NCI-H2029 treated with DMSO at 0.1 percent for 48 hours (cell line): ENCODE measurements at places on chromosomes 6 and 20.

DNA sequence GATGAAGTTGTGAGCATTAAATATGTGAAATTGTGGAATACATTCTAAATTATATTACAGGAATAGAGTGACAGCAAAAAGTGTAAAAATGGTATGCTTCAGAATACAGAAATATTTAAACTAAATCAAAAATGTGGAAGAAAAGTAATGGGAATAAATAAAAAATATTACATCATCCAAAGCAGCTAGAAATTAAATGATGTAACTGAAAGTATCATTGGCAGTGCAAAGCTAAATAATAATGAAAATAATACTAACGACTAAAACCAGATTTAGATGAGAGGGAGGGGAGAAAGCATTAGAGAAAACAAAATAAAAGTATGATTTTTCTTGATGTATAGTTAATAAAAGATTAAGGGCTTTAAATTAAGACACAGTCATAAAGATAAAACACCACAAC lies 1104.0 kb downstream of the EPHA7 start:
- no peak for DNase-seq

- no peak for DNase-seq
Observed at GRCh38 chr20:43459022-43459942, 1.6 kb downstream of the SRSF6 start.

DNA sequence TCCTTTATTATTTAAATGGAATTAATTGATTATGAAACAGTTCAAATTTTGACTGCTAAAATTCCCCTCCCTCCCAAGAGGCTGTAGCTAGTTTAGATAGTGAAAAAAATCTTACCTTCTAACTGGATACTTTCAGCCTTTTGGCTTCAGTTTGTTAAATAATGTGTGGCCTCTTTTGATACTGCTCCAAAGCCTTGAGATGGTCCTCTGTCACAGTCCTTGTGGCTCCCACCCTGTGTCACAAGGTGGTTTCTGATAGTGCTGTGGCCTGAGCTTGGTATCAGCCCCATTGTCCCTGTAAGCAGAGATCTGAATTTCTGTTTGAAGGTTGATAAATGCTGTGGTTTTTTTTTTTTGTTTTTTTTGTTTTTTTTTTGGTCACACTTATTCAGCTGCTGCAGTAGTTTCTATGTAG lies 20.8 kb downstream of the PANK2 start:
- DNase-seq: no peak

GRCh38 chr20:16206817-16207216 lies 366.4 kb downstream of the KIF16B start:
- no peak for DNase-seq

DNA sequence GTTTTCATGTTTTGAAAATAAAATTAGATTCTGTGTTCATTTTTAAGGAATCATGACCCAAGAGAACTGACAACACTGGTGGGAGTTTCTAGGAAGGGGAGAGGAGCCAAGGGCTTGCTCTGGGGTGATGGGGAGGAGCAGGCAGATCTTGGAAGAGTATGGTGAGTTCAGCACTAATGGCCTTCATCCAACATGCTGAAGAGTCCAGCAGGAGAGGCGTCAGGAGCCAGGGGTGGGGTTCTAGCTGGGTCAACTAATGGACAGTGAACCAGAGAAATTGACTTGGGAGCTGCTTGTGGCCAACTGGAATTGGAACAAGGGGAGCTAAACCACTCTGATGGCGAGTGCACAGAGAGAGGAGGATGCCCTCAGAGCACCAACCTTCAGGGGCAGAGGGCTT lies 107.1 kb downstream of the MRPL14 start:
- no peak for DNase-seq

DNA sequence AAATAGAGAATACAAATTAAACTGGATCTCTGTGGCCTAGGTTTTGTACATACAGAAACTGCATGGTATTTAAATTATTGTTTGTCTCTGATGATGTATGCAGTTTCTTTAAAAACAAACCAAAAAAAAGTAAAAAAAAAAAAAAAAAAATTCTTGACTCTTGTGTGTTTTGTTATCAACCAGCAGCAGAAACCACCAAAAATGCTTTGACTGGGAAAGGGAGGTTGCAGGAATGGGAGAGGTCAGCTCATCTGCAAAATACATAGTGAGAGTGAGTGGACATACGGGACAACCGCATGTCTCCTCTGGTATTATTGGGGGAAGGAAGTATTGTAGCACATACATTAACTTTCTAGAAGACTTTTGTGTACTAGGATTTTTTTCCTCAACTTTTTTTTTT lies 38.0 kb downstream of the TBC1D7 start:
- DNase-seq: no peak

GRCh38 chr6:131003488-131004386 lies 59.3 kb downstream of the EPB41L2 start:
- no peak for DNase-seq

DNA sequence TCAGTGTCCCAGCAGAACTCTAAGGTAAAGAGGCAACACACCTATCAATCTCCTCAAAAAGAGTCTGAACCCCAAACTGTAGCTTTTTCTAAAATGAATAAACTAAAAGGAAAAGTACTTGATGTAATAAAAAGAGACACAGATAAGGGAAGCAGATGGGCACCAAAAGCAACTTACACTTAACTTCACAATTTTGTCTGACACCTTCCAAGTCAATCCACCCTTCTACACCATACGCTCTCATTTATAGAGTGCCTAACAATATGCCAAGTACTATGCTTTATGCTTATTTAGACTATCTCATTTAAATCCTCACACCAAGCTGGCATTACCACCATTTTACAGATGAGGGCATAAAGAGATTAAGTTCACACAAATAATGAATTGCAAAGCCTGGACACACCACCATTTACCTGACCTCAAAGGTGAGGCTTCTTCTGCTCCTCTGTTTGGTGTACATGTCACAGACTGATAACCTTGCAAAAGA lies 90.6 kb upstream of the DST start:
- DNase-seq: no peak

GRCh38 chr6:169933839-169934698 lies 182.6 kb downstream of the ERMARD start:
- no peak for DNase-seq

GRCh38 chr6:110270165-110270564 lies 88.0 kb downstream of the METTL24 start:
- no peak for DNase-seq
